ENCODE measurements at places on chromosomes 12 and 14.

DNA sequence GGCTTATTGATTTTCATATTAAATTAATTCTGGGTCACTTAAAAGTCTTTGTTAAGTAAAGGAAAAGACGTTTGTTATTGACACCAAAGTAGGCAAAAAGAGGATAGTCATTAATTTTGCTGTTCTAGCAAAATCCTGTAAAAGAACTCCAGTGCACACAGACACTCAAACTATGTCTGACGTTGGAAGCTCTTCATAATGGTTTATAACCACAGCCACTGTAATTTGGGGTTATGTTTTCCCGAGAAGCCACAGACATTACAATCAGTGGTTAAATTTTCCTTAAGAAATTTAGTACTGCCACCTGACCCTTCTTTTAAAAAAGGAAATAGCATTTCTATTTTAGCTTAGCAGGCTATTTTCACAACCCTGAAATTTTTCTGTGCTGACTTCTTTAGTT lies 267.5 kb downstream of the CCDC91 start:
- no peak for DNase-seq

DNA sequence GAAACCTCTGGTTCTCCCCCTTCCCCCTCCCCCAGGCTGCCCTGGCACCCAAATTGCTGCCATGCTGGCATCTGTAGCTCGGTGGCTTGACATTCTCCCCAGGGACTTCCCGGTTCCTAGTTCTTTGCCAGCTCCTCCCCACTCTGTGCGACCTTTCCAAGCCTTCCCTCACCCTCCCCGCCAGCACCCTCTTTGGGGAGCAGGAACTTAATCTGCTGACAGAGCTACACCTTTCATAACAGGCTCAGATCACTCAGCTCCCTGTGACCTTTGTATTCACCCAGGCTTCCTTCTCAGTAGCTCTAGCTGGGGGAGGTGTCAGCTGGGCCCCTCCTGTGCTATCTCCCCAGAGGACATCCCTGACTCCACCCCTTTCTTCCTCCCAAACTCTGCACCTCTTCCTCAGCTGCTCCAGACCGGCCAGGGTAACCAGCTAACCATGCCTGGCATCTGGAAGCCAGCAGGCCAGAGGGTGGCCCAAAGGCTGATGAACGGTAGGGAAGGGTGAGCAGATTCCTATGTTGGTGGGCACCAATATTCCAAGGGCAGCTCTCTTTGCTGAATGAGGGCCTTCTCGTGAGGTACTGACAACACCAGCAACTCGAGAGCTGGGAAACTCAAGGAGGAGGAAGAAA lies 1.8 kb upstream of the COX14 start:
- DNase-seq, result no peak

DNA sequence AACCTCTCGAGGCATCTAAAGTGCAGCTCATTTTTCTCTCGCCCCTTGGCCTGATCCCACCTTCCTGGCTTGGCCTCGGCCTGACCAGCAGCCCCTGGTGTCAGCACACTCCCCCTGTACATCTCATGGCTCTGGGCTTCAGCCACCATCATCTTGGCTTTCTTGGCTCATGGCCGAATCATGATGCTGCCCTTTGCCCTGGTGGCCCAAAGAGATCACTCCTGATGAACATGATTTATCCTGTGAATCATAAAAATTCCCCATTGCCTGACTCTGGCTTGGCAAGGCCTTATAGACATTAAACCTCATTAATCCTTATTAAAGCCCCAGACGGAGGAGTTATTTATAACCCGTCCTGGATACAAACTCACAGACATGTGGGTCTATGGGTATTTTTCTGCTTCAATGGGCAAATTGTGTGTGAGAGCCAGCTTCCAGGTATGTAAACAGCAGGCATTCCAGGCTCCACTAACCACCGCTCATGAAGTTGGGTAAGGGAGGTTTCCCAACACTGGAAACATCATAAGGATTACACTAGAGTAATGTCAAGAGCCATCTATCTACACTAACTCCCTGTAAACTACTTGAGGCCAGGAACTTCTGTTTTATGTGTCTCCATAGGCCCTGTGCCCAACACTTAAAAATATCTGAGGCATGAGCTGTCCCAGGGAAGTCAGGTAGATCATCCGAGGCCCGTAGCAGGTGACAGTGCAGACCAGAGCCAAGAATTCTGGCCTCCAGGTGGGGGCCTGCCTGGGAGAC lies 171.2 kb downstream of the TTC8 start:
- no peak for DNase-seq

- no peak for DNase-seq
Measured at GRCh38 chr14:94397289-94398181, 9.1 kb upstream of the SERPINA1 start.

GRCh38 chr12:56243731-56244181 lies 13.9 kb downstream of the SLC39A5 start:
- no peak for DNase-seq

Data from stimulated activated CD8-positive, alpha-beta memory T cell treated with anti-CD3 and anti-CD28 coated beads, Interleukin-7, amount 100 ng/mL, for 1 hour (primary cell).